ENCODE measurements at places on chromosomes 4 and X.

DNA sequence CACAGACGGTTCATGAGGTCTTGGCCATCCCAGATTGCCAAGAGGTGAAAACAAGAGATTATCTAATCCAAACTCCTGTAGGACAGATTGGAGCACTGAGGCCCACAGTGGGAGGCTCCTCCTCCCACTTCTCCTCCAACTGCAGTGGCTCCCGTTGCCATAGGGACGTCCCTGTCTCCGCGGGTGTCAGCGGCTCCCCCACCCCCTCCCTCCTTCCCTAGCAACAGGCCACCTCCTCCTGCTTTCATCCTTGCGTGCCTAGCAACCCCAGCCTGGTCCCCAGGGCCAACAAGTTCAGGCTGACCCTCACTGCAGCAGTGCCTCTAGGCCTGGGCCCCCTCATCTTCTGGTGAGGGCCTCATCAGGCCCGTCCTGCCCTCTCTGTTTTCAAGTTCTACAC, 6.8 kb upstream of the IQSEC2 start:
- no peak for DNase-seq

DNA sequence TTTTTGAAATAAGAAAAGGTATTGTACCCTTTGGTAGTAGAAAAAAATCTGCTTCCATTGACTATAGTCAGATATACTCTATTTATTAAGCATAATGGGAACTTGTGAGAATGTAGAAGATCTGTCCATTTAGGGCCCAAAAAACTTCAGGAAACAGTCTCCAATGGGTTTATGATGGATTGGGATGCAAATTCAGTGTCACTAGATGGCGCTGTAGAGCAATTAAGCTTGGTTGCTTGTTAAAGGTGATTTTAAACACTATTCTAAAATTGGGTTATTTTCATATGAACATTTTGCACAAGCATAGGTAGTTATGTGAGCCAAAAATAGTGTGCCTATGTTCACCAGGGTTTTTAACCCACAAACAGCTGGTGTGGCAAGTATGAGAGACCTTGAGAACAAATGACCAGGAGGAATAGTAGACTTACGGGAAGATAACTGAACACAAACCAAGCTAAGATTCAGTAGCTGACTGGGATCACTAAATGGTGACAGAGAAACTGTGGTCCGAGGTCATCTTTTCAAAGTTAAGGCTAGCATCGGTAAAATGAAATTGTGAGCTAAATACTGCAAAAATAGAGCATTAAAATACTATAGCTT, 80.3 kb upstream of the LSM6 start:
- no peak for DNase-seq

- DNase-seq = no peak
These were observed 55.1 kb downstream of the PJA1 start for GRCh38 chrX:69110116-69110530.

GRCh38 chr4:5800496-5800895, 89.5 kb downstream of the EVC start:
- DNase-seq = no peak

DNA sequence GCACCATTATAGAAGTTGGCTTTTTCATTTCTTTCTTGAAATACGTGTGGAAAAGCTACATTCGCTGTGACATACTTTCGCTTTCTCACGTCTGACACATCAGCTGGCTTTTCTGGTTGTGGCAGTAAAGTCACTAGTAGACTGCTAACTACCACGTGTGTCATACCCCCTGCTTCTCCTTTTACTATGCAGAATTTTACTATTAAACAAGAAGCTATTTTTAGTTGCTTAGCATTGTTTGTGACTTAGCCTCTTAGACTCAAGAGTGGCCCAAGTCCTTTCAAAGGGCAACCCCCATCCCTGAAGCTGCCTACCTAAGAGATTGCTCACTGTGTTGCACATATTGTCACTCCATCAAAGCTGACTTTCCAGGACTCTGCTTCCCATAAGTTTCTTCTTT, 2.1 kb upstream of the IL2 start:
- DNase-seq = no peak

GRCh38 chr4:77852892-77853495, 9.6 kb upstream of the MRPL1 start:
- peak; percentile 6 for DNase-seq

DNA sequence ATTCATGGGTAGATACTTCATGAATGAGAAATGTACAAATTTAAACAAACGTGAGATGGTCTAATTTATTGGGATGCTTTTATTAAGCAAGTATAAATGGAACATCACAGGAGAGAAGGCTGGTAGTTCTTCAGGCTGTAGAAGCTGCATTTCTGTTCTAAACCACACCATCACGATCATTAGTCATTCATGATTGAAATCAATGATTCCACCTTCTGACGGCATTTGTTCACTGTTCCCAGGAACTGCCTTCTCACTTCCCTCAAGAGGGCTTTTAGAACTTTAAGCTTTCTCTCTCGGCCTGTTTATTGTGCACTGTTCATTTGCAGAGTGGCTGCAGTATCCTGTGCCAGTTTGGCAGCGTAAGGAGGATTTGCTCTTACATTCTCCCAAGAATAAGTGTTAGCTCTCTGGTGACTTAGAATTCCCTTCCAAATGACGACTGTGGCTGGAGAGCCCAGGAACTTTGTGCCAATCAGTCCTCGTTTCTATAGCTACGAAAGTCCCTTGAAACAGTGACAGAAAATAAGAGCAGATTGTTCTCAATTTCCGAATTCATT, 54.7 kb downstream of the MFAP3L start:
- no peak for DNase-seq

DNA sequence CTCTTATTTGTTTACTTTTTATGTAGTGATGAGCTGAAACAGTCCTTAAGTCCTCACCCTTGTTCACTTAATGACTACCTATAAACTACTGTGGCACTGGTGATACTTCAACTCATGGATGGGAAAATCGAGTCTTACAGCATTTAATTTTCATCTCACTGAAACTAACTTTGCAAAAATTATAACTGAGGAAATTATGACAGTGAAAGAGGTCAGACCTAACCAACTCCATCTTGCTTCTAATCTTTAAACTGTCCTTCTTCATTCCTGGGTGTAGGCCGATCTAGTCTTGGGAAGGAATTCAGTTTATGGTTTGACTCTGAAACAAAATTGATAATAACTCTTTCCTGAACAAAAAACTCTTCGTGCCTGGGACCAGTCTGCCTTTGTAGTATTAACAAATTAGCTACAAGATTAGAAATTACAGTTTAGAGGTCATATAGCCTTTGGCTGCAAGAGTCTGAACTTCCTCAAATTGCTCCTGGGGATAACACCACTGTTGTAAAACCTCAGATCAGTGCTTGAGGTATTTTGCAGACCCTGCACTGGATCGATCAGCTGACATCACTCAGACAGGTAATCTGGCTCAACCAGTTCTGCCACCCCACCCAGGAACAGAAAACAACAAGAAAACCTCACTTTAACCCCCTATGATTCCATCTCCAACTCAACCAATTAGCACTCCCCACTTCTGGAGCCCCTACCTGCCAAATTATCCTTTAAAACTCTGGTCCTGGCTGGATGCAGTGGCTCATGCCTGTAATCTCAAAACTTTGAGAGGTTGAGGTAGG, 995.7 kb upstream of the PRKX start:
- DNase-seq = no peak

DNA sequence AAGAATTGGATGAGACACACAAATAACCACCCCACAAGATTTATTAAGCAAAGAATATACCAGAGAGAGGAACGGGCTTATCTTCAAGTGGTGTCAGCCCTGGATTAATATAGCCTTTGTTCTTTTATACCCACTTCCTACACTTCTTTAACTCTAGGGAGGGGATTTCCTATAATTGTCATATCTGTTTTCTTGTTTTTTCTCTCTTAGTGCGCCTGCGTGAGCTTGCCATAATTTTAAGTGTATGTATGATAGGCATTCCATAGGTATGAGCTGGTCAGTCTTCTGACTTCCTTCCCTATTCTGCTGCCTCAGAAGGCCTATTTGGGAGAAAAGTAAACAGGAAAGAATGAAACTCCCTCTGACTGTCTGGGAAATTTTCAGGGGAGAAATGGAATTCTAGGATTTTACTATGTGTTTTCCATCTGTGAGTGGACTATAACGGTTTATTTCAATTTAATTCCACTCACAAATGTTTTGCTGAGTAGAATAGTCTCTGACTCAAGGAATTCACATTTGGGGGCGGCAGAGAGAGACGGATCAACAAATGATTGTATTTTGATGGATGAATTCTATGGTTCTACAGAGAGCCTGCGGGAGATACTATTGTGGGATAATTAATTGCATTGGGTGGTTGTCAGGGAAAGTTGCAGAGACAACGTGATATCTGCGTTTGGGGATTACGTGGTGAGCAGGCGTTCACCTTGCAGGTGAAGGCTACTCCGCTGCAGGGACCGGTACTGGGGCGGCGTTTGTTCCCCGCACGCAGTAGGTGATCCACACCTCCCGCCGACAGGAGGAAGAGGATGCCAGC, 626 bp upstream of the CEP135 start:
- no peak for DNase-seq

- DNase-seq = no peak
These were observed 25.8 kb upstream of the AMELX start for GRCh38 chrX:11267425-11267824.

DNA sequence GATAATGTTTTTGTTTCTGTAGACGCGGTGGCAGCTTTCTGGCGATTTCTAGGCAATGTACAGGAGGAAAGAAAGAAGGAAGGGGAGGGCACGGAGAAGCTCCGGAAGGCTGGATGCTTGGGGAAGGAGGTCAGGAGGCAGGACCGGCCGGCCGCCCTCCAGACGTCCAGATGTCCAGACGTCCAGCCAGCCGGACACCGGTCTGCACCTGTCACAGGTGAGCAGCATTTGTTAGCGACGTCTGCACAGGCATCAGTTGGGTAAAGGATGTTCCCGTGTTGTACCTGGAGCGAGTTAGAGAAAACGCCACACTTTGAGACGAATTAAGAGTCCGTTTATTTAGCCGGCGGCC, 90.0 kb upstream of the PPP2R3B start:
- DNase-seq = no peak

- no peak for DNase-seq
These were observed 121.2 kb downstream of the TBCK start for GRCh38 chr4:106194801-106195200.

GRCh38 chrX:29231800-29232199, 644.6 kb downstream of the IL1RAPL1 start:
- no peak for DNase-seq

- no peak for DNase-seq
These were observed 403.7 kb downstream of the IL15 start for GRCh38 chr4:142040043-142040442.

DNA sequence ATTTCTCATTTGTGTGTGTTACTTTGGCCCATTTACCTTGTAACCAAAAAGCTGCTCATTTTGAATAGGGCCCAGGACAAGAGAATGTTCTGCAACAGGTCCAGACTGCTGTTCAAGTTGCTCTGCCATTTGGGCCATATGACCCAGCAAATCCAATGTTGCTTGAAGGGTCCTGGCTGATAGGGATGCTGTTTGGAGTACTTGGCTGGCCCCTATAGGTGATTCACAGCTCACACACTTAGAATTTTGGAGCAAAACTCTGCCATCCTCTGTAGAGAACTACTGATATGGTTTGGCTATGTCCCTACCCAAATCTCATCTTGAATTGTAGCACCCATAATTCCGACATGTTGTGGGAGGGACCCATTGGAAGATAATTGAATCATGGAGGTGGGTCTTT, 131.5 kb downstream of the AASDH start:
- no peak for DNase-seq

GRCh38 chr4:1823545-1823932, 30.4 kb downstream of the FGFR3 start:
- DNase-seq = no peak

- DNase-seq = no peak
These were observed 186.2 kb upstream of the TBL1X start for GRCh38 chrX:9278475-9279233.

- DNase-seq = no peak
These were observed 85.9 kb downstream of the ARSJ start for GRCh38 chr4:113893546-113893945.

DNA sequence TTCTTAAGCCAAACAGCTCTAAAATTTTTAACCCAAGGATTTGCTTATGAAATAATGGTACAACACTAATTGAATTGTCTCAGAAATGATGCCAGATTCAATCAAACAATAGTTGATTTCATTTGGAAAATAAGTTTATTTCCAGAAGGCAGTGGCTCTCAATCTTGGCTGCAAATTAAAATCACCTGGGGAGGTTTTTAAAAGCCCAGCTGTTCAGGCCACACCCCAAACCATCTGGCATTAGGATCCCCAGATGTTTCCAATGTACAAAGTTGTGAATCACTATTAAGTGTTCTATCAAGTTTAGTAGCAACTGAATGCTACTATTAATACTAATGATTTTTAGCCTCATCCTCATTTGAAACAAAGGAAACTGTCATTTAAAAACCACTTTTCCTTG, 22.2 kb downstream of the TMEM184C start:
- DNase-seq = no peak

GRCh38 chr4:2290974-2291704, 29.2 kb upstream of the MXD4 start:
- DNase-seq = no peak

- DNase-seq = no peak
These were observed 9.9 kb downstream of the CHIC2 start for GRCh38 chr4:54054501-54054900.

DNA sequence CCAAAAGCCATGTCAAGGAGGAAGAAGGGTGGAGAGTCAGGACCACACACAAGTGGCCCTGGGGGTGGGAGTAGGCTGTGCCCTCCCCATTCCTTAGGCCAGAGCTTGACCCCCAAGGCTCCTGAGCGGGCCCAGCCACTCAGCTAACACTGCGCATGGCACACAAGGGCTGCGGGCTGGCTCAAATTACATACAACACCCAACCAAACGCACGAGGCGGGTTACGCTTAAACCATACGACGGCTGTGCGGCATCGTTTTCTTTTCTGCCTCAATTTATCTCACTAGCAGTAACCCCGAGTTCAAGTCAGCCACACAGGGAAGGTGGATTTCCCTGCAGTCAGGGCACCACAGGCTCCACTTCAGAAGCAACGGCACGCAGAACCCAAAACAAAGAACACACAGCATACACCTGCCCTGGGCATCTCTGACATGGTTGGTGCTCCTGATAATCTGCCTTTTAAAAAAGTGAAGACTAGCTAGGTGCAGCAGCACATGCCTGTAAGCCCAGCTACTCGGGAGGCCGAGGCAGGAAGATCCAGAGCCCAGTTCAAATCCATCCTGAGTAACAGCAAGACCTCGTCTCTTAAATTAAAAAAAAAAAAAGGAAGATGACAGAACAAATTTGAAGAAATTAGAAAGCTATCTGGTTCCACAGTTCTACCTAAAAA, 2.9 kb downstream of the GAK start:
- no peak for DNase-seq

- no peak for DNase-seq
These were observed 8.6 kb upstream of the TSPAN7 start for GRCh38 chrX:38552721-38553120.

- DNase-seq = no peak
These were observed 103.9 kb upstream of the MAOA start for GRCh38 chrX:43552156-43552555.

- DNase-seq = no peak
These were observed 64.9 kb upstream of the SCOC start for GRCh38 chr4:140308366-140309123.

GRCh38 chr4:72326692-72327632, 242.1 kb downstream of the ADAMTS3 start:
- no peak for DNase-seq

Data from activated naive CD8-positive, alpha-beta T cell treated with anti-CD3 and anti-CD28 coated beads, Interleukin-2, amount 50 U/mL, for 16 hours (primary cell).